ENCODE measurements at places on chromosomes 12 and 14.

DNA sequence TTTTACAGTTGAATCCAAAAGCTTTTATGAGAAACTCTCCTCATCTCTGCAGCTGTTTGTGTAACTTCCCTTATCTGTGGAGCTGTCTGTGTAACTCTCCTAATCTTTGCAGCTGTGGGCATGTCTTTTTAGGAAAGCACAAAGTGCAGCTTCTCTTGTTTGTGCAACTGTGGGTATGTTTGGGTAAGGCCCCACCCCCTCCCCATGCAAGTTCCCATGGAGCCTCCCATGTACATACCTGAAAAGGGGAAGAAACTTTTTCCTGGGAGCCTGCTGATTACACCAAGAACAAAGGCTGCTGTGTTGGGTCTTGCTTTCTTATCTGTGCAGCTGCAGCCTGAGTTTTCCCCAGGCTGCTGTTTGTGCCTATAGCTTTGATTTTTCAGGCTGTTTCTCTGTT is 42.7 kb upstream of the CDKN3 start:
- DNase-seq, result no peak

- DNase-seq, result peak; percentile 51
These were observed 54.2 kb downstream of the LGMN start for GRCh38 chr14:92693998-92694795.

- no peak for DNase-seq
These were observed 264.4 kb downstream of the SYT1 start for GRCh38 chr12:79128956-79129355.

GRCh38 chr14:69816216-69816615 is 19.2 kb upstream of the SLC10A1 start:
- DNase-seq, result no peak

- no peak for DNase-seq
These were observed 36.9 kb downstream of the RAD9B start for GRCh38 chr12:110538869-110539622.

GRCh38 chr14:99515301-99516155 is 34.3 kb downstream of the CCNK start:
- DNase-seq, result no peak

DNA sequence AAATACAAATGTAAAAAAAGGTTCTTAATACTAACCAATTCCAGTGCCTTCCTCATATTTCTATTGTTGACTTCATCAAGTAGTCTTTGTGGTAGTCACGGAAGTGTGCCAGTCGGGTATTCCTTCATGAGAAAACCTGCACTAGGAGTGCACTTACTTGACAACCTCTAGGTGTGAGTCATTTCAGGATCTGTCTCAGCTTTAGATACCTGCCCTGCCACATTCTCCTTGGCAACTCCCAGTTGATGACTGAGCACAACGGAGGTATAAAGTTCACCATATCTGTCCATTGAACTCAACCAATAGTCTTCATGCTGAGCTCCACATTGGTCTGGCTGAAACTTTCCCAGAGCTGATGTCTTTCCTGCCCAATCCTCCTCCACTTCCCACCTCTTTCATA is 215.7 kb downstream of the SYT10 start:
- no peak for DNase-seq

- DNase-seq, result no peak
These were observed 38.2 kb downstream of the XRCC3 start for GRCh38 chr14:103676881-103677675.

- DNase-seq, result peak; percentile 87
These were observed 32.5 kb upstream of the PLEKHG6 start for GRCh38 chr12:6277982-6278438.

- no peak for DNase-seq
These were observed 255.9 kb upstream of the KITLG start for GRCh38 chr12:88836156-88836555.

- no peak for DNase-seq
These were observed 616.3 kb downstream of the LRFN5 start for GRCh38 chr14:42222924-42223471.

DNA sequence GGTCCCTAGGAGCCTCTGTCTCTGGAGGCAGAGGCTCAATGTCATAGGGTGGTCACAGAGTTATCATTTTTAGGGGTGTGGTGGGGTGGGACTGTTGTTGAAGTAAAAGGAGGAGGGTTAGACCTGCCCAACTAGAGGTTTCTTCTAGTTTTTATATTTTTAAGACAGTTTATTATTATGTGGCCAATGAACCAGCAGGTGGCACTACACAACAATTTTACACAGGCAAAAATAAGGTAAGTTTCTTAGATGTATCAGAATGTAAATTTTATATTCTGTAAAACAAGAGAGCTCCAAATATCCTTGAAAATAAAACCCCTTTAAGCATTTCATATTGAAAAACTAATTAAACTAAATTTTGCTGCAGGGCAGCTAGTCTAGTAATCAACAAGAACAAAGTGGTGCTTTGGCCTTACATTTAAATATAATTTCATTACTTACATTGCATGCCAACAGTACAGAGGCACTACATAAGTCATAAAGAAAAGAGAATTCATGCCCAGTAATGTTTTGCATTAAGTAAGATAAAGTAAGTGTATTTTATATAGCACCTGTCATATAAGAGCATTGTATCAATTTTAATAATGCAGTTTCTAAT is 22.2 kb upstream of the OVCH1 start:
- no peak for DNase-seq

GRCh38 chr12:127811988-127812387 is 455.0 kb upstream of the TMEM132C start:
- DNase-seq, result no peak

- DNase-seq, result no peak
These were observed 38.1 kb upstream of the JDP2 start for GRCh38 chr14:75389679-75390078.

DNA sequence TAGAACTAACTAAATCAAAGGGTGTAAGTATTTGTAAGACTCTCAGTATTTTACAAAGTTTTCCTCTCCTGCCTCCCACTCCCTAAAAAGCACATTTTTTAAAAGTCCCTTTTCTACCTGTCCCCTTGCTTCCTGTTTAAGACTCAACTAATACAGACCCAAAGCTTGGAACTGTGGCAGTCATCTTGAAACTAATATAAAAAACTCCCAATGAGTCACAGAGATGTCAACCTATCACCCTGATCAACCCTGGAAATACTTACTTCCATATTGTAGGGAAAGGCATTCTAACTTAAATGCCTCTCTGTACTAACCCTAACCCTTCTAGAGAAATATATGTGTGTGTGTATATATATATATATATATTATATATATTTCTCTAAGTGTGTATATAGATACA is 184.8 kb downstream of the SPTSSA start:
- no peak for DNase-seq

DNA sequence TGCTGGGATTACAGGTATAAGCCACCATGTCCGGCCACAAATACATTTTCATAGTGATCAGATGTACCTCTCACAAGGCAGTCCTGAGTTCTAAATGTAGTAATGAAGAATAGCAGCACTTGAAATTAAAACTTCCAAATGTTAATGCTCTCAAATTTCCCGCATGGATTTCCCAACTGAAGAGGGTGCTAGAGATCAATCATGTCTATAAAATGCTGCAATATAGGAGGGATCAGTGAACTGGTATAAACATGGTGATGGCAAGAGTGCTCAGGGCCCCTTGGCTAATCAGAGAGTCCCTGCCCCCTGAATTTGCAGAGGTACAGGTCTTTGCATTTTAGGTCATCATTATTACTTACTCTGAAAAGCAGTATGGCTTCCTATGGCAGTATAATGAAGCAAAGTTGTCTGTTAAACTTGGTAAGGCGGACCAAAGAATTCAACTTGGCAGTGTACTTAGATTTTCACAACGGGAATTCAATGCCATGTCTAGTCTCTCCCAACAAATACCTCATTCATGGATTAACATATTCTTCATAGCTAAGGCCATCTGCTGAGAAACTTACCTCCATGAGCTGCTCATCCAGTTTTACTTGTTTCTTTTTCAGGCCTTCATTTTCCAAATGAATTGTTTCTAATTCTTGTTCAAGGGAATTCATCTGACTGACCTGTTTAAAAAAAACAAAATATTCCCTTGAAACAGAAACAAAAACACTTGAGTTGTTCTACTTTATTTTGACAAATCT is 67.0 kb upstream of the SAV1 start:
- no peak for DNase-seq

GRCh38 chr12:66648033-66648735 is 30.7 kb downstream of the GRIP1 start:
- DNase-seq, result no peak

DNA sequence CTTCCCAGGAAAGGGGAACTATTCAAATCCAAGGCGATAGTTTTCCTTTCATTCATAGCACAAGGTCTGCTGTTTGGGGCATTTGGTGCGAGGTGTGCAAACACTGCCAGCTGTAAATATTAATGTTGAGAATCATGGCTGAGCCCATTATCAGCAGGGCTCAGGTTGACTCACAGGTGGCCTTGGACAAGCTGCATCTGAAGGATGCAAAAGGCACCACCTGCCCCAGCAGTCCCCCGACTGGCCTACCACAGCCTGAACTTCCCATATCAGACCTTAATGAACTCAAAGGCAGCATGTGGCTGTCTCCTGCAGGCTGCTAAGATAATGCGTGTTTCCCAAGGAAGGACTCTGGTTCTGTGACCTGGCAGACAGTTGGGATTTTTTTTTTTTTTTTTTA is 93.3 kb upstream of the MAP1LC3B2 start:
- DNase-seq, result peak; percentile 43

- DNase-seq, result no peak
These were observed 47.9 kb upstream of the ATF7IP start for GRCh38 chr12:14317362-14318146.

DNA sequence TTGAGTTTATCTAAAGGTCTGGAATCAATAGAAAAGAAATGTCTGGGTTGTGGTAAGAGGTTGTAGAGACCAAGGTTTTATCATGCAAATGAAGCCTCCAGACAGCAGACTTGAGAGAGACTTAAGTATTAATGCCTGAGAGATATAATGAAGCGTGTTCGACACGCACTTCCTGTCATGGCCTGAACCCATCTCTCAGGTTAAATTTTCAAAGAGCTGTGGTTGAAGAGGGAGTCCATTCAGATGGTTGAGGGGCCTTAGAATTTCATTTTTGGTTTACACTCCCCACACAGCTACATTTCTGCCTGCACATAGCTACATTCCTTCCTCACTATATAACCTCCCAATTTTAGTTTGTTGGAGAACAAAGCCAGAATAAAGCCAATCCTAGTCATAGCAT is 10.1 kb upstream of the CLEC12A start:
- no peak for DNase-seq

DNA sequence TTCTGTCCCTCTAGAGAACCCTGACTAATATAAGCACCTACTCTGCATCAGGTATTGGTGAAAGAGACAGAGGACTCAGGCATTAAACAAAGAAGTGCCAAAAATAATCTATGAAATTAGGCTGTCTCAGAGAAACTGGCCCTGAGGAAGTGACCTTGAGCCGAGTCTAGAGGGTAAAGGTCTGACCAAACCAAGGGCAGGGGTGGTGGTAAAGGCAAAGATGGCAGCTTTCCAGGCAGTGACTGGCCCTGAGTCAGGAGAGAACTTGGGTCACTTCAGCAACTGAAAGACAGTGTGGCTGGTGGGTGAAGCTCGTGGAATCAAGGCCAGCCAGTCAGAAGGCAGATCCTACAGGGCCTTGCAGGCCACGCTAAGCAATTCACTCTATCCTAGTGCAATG is 30.6 kb downstream of the CDKL1 start:
- no peak for DNase-seq

GRCh38 chr14:76574416-76575095 is 186.7 kb upstream of the VASH1 start:
- no peak for DNase-seq

GRCh38 chr12:105402366-105402765 is 71.9 kb downstream of the C12orf75 start:
- no peak for DNase-seq

DNA sequence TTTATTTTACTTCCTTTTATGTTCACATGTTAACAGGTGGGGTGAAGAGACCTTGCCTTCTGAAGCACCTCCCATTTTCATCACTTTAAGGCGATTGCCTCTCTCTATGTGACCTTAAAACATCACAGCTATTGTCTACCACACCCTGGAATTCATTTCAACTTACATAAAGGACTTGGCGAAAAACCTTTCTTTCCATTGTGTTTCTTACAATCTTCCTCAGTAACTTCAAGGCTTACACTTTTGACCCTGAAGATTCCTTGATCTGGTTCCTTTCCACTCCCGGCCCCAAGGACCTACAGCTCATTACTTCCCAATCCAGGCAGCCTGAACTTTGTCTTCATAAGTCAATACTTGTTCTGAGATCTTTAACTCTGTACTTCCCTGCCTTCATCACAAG is 443.3 kb downstream of the ADAMTS20 start:
- DNase-seq, result no peak

- DNase-seq, result no peak
These were observed 35.0 kb upstream of the NAV3 start for GRCh38 chr12:77795699-77796098.

GRCh38 chr14:22713631-22713950 is 52.9 kb upstream of the OXA1L start:
- no peak for DNase-seq

GRCh38 chr14:78131616-78132015 is 38.6 kb upstream of the NRXN3 start:
- no peak for DNase-seq

GRCh38 chr14:77882098-77882497 is 82.2 kb downstream of the ADCK1 start:
- no peak for DNase-seq

- no peak for DNase-seq
These were observed 87.6 kb downstream of the SYNE2 start for GRCh38 chr14:63940387-63940786.

DNA sequence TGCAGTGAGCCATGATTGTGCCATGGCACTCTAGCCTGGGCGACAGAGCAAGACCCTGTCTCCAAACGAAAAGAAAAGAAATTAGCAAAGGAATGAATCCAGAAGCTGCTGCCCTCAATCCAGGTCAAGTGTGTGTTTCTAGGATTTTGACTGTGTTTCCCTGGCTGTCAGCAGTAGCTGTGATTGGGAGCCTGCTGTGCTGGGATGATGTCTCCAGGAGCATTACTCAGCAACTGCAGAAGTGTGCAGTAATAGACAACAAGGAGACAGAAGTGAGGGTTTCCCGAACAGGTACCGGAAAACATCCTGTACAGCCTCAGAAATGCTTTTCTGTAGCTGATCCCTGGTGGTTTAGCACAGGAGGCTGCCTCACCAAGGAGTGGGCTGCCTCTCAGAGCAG is 492.5 kb downstream of the FUT8 start:
- no peak for DNase-seq

- DNase-seq, result no peak
These were observed 83.9 kb downstream of the BMP4 start for GRCh38 chr14:53872681-53873089.

DNA sequence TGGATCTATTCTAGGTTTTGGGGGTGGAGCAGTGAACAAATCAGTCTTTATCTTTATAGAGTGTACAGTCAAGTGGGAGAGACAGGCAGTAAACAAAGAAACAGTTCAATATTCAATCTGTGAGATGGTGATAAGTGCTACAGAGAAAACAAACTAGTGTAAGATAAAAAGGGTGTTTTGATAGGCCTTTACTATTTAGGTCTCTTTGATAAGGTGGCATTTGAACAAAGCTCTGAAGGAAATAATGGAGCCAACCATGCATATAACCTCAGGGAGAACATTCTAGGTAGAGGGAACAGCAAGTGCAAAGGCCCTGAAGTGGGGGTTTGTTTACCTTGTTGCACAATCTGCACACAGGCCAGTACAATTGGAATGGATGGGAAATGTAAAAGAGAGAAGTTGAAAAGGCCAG is 47.3 kb downstream of the PTPN11 start:
- no peak for DNase-seq
